ENCODE measurements at places on chromosomes 2 and 18.

DNA sequence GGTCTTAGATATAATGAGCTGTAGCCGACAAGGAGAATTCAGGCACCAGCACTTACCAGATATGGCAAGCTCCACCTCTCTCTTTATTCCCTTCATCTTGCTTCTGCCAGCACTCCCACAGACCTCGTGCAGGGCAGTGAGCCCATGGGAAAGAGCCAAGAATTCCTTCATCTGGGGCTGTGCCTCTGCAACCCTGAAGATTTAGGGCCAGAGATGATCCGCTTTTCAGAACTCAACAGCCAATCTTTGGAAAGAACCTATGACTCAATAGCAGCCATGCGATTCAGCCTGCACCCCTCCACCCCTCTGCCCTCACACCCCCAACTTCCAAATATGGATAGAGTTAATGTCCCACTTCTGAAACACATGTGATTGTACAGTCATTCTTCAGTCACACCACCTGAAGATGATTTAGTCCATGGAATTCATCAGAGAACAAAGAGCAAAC is 533.7 kb upstream of the TNP1 start:
- no peak for DNase-seq

- DNase-seq = no peak
Measured at GRCh38 chr2:64731263-64731643, 77.5 kb upstream of the SERTAD2 start.

DNA sequence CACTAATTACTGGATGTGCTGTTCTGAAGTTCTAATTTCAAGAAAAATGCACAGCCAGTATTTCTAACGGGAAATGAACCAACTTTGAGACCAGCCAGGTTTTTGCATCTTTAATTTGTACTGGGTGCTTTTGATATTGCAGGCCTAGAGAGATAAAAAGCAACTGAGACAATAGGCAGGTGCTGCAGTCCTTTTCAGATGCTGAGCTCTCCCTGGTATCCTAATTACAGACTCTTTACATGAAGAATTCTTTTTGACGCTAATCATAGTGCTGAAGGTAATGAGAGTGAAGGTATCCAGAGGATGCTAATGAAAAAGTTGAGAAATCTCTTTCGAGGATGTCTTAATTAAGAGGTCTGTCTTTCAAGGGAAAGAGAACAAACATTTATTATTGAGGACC is 85.1 kb downstream of the SERPINB8 start:
- DNase-seq = no peak

DNA sequence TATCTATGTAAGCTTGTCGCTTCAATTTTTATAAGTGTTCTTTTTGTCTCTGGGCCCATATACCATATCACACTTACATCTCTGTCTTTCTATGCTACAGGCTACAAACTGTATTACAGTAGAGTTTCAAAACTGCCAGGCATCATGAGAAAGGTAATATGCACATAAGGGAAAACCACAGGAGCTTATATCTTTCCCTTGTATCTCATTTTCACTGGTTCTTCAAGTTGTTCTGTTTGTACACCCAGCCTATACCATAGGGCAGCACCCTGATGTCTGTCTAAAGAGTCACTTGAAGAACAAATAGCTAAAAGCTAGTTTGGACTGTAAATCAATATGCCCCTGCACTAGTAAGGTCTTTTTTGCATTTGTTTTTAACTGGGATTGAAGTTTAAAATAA is 366.7 kb downstream of the FIGN start:
- no peak for DNase-seq

DNA sequence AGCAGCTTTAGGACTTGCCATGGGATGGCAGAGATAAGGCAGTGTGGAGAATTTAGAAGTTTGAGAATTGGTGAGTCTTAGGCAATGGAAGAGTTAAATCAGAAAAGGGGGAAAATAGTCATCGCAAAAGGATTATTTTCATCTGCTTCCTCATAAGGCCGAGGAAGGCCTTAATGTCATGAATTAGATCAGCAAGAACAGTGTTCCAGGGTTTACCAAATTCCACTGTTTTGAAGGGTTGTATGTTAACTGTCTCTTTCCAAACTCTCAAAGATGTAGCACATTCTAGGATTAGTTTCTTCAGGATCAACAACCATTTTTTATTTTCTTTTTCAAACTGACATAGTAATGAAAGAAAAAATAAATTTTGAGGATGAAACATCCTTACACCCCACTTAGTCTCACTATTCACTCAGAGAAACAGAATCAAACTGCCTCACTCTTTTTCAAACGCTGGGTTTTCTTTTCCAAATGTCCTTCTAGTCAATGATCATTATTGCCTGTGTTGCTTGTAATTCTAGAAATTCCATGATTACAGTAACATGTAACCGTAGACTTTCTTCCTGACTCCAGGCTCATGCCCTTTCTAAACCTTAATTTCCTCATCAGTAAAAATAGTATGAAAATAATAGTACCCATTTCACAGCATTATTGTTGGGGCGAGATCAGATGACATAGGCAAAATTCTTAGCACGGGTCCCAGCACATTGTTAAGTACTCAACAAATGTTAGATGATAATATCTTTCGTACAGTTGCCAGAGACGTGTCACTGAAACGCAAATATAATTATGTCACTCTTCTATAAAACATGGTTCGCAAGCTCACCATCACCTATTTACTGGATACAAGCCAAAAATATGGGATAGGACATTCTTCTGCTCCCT is 23.6 kb downstream of the ZEB2 start:
- no peak for DNase-seq

DNA sequence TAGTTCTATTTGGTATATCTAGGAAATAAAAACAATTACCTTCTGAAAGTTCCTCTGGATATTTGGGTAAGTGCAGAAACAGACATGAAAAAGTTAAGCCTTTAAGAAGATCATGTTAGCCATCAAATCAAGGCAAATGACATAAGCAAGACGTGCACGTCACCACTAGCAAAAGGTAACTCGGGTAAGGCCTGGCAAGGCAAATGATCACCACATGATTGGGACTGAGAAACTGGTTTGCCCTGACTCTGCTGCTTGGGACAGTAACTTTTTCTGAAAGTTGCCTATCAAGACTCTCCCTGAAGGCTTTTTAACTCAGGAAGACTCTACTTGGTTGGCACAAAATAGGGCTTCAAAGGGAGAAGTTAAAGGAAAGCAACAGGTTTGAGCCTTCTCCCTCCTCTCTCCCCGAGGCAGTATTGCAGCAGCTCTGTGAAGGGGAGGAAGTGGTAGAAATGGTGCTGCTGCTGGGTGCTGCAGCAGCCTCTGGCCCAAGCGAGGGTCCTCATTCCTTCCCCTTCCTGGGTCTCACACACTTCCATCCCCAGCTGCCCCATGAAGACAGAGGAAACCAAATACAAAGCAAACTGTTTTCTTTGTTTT is 17.1 kb upstream of the TMEM237 start:
- DNase-seq = no peak

- DNase-seq = peak; percentile 75
Measured at GRCh38 chr18:77650799-77651385, 401.2 kb downstream of the GALR1 start.

- DNase-seq = no peak
Measured at GRCh38 chr2:201633661-201634249, 9.5 kb downstream of the TMEM237 start.

GRCh38 chr18:39188278-39188677 is 1622.7 kb upstream of the CELF4 start:
- no peak for DNase-seq

- no peak for DNase-seq
Measured at GRCh38 chr2:220273082-220273481, 645.7 kb downstream of the SLC4A3 start.

DNA sequence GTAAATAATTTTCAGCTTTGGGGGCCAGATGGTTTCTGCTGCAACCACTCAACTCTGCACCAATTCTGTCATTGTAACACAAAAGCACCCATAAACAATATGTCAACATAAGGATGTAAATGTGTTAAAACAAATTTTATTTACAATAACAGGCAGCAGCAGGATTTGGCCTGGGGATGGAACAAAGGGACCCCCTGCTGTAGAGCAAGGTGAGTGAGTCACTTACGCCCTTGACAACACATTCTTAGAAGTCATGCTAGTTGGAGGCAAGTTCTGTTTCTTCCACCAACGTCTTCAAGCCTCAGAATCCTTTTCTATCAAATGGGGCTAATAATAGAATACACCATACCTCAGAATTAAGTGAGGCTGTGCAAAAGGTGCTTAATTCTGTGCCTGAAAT is 610.2 kb upstream of the SYT4 start:
- DNase-seq = no peak

Data from RPMI8226 (cell line).